Stimulated activated CD4-positive, alpha-beta T cell treated with anti-CD3 and anti-CD28 coated beads, TNF-alpha, amount 100 ng/mL, for 48 hours (primary cell): ENCODE measurements at places on chromosomes 5 and 9.

DNA sequence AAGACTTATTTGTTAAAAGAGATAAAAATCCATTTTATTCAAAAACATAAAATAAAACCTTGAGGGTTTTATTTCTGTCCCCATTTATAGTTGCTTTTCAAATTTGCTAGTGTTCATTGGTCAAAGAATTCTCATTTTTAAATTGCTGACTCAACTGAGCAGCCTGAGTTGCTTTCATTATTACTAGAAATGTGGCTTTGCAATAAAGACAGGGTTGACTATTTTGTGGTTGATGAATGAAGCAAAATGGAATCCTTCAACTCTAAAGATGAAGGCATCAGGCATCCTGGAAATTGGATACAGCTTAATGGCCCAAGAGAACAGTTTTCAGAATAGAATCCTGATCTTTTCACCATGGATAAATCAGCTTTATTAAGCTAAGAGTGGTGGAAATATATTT, 23.9 kb upstream of the PPP3R2 start:
- no peak for DNase-seq

- no peak for DNase-seq
Observed at GRCh38 chr5:1349246-1349645, 4.3 kb upstream of the CLPTM1L start.

DNA sequence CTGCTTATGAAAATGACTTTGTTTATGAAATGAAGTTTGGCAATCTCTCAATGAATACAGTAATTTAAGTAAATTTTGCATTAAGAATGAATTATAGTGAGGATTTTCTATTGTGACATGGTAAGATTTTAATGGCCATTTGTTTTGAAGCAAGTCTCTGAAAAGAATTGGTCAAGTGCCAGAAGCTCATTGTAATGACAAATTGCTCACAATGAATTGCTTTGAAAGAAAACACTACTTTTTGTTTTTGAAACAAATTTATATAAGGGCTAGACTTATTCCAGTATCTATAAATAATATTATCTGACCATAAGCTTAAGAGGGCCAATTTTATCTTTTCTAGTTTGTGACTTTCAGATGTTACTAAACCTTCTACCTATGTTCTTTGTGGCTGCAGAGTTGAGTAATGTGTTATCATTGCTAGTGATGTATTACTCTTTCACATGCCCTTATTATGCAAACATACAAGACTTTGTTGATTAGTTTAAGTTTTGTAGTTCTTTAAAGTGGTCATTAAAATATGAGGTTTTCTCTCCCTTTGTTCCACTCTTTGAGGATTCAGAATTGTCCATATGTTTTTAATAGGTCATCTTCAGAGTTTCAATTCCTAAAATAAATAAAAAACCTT, 93.0 kb upstream of the ZNF608 start:
- no peak for DNase-seq

- DNase-seq: no peak
Observed at GRCh38 chr5:138636398-138636944, 61.3 kb upstream of the HSPA9 start.

GRCh38 chr9:4717815-4718214, 23.2 kb downstream of the AK3 start:
- DNase-seq: no peak
